Activated naive CD4-positive, alpha-beta T cell treated with anti-CD3 and anti-CD28 coated beads for 36 hours (primary cell): ENCODE measurements at places on chromosomes 6 and 20. TPM values are rescaled to one million over a fixed set of nuclear protein-coding genes. Genes with fewer than 3 reads are reported as not detected.

DNA sequence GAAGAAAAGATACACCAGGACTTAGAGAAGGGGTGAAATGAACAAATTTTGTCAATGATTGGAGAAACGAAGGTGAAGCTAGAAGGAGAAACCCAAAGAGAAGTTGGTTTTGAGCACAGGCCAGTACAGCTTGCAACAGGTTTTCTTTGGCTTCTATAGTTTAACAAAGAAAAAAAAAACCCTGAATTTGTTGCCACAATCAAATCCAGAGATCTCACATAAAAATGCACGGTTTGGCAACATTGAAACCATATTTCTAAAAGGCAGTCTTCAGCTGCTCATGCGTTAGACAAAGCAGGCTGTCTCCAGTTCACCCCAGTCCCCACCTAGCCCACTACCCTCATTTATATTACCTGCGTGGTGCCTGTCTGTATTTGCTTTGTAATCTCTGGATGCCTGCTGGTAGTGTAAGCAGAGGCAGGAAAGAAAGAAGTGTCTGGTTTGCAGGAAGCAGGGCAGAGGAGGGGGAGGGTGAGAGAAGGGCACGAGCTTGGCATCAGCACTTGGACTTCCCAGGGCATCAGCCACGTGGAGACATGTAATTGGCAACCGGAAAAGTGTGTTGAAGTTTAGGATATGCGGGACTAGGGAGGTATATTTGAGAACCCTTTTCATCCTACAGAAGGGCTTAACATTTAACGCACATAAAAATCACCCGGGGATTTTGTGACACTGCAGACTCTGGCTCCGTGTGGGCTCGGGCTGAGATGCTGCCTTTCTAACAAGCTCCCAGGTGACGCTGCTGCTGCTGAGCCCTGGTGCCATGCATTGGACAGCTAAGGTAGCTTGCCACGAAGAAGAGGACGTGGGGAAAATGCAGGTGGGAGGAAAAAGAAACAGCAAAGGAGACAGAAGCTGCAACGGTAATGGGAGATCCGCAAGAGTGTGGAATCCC, 14.4 kb downstream of the PFDN4 start:
- no peak for DNase-seq

DNA sequence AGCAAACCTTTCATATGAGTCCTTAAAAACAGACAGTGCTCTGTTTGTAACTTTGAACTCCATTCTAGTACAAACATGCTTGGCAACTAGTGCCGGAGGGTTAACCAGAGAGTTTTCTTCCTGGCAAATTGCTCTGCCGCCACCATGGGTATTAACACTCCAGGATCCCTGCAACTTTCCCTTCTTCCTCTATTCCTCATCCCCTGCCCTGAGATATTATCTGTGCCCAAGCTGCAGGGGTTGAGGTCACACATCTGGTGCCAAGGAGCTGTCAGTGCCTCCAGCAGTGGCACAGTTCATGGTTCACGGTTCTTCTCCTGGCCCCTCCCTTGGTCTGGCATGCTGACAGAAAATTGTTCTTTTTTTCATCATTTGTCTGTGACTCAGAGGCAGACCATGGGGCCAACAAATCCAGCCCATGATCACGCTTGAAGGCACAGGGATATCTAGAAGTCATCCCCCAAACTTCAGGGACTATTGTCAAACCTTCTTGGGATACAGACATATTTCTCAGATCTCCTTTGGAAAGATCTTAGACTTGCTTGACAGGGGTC, 77.5 kb downstream of the ATXN1 start:
- DNase-seq, result peak; percentile 27

- peak; percentile 75 for DNase-seq
Observed at GRCh38 chr6:403659-404655, 12.4 kb downstream of the IRF4 start.

DNA sequence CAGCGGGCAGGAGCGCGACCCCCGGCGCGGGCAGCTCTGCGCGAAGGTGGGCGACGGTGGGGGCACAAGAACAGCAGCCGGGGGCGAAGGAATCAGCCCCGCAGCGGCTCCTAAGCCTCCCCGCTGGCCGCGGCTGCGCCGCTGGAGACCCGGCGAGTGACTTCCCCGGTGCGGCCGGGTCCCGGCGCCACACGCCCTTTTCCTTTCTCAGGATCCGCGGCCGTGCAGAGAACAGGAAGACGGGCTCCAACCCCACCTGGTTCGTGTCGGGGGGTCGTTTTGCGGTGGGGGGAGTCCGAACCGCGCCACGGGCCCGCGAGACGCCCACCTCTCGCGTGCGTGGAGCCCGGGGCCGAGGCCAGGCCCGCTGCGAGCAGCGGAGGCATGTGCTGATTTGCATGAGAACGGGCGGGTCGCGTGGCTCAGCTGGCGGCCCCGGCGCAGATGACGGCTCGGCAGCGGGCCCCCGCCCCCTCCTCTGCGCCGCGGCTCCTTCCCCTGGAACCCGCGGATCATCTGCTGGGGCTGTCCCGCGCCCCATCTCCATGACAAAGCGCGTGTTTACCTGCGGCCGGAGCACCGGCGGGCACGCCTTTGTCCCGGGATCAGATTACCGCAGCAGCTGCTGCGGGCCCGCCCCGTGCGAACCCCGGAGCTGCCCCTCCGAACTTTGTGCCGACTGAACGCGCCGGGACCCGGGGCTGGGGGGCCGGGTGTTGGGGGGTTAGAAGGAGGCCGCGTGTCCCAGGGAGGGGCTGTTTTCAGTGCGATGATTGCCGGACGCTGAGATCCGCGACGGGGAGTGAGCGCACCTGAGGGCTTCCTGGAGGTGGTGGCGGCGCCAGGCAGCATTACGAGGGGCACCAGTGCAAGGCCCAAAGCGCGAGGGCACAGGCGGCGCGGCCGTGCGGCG, 4.9 kb upstream of the DLL1 start:
- DNase-seq, result peak; percentile 73

The GMPR gene
- total RNA-seq, result 1.0 TPM
